ENCODE measurements at places on chromosomes 6 and 20. TPM values are rescaled to one million over a fixed set of nuclear protein-coding genes. Genes with fewer than 3 reads are reported as not detected.

DNA sequence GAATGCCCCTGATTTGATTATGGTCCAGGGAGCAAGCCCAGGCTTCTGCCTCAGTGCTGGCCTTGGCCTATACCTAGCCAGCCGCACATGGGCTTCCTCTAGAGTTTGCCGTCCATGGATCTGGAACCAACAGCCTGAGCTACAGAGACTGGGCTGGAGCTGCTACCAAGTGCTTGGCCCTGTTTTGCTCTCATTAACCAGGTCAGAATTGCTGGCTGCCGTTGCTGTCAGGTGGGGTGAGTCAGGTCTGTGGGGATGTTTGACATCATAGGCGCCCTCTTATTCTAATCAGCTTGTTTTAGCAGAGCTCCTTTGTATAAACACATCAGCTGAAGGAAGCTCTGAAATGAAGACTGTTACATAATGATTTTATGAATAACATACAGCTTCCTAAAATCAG is 83.1 kb upstream of the PHACTR2 start:
- no peak overlapping the region for H3K27ac ChIP-seq
- H3K27me3 ChIP-seq, result no peaks in the 10 kb centered on the region
- peaks cover 12% of the 10 kb centered on the region for H3K4me1 ChIP-seq
- H3K36me3 ChIP-seq, result no peaks in the 10 kb centered on the region
- peak; percentile 72 for DNase-seq

- H3K4me3 ChIP-seq, result no peak overlapping the region
- no peaks in the 10 kb centered on the region for H3K27me3 ChIP-seq
- H3K4me1 ChIP-seq, result no peaks in the 10 kb centered on the region
- no peak overlapping the region for H3K27ac ChIP-seq
- no peaks in the 10 kb centered on the region for H3K36me3 ChIP-seq
Measured at GRCh38 chr6:134131530-134132139, 79.2 kb upstream of the SLC2A12 start.

GPR6 gene
- total RNA-seq, result not detected

DNA sequence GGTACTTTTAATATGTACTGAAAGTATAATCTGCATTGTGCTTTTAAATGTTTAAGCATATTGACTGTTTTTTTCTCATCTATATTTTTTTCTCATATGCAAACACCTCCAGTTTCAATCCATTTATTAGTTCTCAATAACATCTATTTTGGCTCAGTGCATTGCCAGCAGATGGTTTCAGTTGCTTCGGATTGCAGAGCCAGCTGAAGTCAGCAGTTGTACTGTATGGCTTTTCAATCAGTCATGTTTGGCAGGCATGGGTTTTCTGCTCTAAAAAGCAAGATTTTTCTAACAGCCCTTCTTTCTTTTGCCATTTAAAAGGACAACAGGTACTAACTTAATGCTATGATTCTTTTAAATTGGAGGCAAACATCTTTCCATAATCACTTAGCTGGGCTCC is 121.2 kb downstream of the CD109 start:
- H3K4me3 ChIP-seq, result no peak overlapping the region
- no peaks in the 10 kb centered on the region for H3K27me3 ChIP-seq
- H3K36me3 ChIP-seq, result no peaks in the 10 kb centered on the region
- H3K4me1 ChIP-seq, result no peaks in the 10 kb centered on the region
- DNase-seq, result no peak

DNA sequence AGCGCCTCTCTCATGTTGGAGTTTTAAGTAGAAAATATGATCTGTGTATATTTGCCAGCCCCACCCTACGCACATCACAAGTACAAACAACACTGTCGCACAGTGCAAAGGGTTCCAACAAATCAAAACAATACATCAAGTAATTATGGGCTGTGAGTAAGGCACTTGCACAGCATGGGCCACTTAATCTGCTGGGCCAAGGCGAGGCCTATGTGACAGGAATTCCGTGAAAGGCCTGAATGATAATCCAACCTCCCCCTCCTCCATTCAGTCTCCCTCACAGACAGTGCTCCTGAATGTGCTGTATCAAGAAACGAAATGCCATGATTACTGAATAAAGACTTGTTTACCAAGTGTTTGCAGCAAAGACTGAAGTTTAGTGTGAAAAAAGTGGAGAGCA is 130.1 kb upstream of the SLC2A12 start:
- H3K27ac ChIP-seq, result no peak overlapping the region
- peaks cover 6% of the 10 kb centered on the region for H3K4me1 ChIP-seq
- no peak for DNase-seq
- no peaks in the 10 kb centered on the region for H3K36me3 ChIP-seq

Data from fibroblast of lung (primary cell).